Kidney epithelial cell (primary cell): ENCODE measurements at places on chromosomes 4 and X.

DNA sequence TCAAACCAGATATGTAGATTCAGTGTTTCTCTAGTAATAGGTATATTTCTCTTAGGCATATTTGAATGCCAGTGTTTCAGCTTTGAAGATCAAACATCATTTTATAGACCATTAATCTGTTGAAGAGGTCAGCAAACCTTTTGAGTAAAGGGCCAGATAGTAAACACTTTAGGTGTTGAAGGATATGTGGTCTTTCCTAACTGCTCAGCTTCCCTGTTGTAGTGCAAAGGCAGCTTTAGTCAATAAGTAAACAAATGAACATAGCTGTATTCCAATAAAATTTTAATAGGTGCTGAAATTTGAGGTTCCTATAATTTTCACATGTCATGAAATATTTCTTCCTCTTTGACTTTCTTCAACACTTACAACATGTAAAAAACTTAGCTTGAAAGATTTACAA lies 201.6 kb downstream of the ADGRL3 start:
- no peak for DNase-seq

DNA sequence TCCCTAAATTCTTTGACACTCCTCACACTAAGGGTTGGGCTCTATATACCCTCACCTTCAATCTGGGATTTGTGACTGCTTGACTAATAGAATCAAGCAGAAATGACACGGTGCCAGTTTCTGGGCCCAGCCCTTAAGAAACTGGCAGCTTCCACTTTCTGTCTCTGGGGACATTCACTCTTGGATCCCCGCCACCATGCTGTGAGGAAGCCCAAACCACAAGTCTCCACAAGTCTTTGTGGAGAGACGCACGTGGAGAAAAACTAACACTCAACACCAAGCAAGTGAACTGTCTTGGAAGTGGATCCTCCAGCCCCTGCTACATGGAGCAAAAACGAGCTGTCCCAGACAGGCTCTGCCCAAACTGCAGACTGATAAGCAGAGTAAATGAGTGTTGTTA lies 1.1 kb upstream of the EDNRA start:
- no peak for DNase-seq

GRCh38 chr4:153728151-153728550 lies 31.7 kb downstream of the RNF175 start:
- no peak for DNase-seq

GRCh38 chrX:76657499-76657898 lies 230.0 kb downstream of the MAGEE1 start:
- DNase-seq = no peak

DNA sequence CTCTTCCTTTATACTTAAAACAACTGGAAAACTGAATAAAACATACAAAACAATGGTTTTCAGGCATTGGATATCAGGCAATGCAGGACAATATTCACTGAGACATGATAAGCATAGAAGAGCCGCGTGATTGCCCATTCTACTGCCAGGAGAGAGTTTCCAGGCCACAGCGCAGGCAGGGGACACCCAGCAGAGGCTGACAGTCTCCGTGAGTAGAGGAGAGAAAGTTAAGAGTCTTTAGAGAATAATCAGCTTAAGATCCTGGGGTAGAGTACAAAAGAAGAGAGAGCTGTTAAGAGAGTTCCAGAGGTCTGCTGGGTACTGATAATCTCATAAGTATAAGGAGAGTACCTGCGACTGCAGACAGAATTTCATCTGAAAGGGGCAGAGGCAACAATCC lies 18.4 kb upstream of the FRAS1 start:
- no peak for DNase-seq

DNA sequence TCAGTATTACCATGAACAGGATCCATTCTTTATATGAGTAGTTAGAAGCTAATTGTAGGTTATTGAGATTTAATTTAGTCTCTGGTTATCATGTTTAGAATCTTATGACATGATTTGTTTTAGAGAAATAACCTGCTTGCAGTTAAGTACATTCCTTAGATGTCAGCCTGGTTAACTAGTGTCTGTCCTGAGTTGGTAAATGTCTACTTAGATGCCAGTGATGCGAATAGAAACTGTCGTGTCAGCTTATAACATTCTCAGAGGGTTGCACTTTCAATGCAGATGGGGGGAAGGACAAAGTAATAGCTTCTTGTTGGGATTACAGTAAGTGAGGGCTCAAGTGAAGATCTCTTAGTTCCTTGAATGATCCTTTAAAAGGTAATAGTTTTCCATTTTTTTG lies 227.8 kb upstream of the SPRY1 start:
- peak; percentile 19 for DNase-seq

- no peak for DNase-seq
These were observed 58.1 kb upstream of the UCP1 start for GRCh38 chr4:140626661-140627376.

GRCh38 chr4:103498161-103499070 lies 221.4 kb downstream of the TACR3 start:
- peak; percentile 26 for DNase-seq

DNA sequence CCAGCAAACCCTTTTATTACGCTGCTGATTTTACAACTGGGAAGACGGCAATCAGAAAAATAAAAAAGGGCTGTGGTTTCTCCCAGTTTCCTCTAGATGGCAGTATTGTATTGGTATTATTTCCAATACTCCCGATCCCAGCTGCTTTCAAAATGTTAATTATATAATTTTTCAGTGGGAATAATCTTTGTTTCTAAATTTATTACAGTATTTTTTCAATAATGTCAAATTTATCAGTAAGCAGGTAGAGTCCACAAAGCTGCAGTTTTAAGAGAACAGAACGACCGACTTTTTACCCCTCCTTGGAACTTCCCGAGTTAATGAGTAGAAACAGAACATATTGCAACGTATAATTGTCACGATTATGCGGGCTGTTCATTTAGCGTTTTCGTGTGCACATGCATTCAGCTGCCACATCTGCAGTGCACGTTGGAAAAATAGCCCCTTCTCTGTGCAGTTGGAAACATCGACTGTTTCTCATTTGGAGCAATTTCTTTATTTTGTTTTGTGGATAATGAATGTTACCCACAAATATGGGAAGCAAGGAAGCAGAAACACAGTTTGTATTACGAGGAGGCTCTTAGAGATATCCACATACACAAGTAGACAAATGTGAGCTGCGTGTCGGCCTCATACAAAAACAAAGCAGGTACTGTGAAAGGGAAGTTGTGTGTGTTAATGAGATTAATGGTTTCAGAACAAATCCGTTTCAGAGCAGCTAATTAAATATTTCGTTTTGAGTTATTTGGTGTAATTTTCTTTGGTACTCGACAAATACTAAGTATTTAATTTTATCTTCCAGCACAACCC lies 188.0 kb downstream of the STIM2 start:
- no peak for DNase-seq

GRCh38 chr4:83329521-83330110 lies 5.0 kb downstream of the HPSE start:
- no peak for DNase-seq

GRCh38 chr4:76620723-76621468 lies 185.9 kb downstream of the SHROOM3 start:
- no peak for DNase-seq

DNA sequence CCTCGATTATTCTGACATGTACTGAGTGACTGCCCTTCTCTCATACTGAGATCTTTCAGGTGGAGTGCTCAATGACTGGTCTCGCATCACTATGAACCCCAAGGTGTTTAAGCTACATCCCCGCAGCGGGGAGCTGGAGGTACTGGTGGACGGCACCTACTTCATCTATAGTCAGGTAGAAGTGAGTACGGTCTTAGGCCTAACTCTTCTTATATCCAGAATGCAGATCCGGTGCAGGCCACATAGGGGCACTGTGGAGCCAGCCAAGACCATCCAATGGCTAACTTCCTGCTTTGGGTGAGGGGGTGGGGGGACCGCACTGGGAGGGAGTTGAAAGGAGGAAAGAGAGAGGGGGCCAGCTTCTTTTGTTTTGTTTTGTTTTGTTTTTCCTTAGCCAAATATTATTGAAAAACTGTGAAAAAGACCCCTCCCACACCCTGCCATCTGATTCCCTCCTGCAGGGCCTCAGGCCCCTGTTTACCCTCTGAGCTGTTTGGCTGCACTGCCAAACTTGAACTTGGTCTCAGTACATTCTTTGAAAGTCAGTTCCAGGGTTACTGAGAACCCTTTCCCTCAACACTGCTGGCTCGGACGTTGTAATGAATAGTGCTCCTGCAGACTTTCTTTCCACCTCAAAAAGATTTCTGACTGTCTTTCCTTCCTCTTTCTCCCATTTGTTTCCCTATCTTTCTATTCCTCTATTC lies 16.2 kb downstream of the AWAT2 start:
- no peak for DNase-seq

- no peak for DNase-seq
These were observed 477.5 kb downstream of the SPRY1 start for GRCh38 chr4:123874063-123874462.

DNA sequence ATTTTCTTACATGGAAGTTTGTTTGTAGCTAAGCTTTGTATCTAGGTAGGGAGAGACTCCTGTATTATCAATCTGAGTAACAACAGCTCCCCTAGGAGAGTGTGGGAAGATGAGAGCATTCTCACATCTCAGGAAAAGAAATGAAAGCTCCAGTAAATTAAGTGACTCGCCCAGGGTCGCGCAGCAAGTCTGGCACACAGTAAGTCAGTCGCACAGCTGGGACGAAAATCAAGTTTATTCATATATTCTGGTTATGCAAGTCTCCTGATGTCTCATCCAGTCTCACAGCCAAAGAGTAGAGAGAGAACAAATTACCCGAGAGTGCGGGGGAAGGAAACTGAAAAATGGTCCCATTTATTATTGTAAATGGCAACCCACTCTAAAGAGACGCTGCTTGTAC lies 216.1 kb downstream of the STK32B start:
- DNase-seq = no peak

- peak; percentile 90 for DNase-seq
These were observed 39.8 kb upstream of the NAP1L5 start for GRCh38 chr4:88737307-88737941.

DNA sequence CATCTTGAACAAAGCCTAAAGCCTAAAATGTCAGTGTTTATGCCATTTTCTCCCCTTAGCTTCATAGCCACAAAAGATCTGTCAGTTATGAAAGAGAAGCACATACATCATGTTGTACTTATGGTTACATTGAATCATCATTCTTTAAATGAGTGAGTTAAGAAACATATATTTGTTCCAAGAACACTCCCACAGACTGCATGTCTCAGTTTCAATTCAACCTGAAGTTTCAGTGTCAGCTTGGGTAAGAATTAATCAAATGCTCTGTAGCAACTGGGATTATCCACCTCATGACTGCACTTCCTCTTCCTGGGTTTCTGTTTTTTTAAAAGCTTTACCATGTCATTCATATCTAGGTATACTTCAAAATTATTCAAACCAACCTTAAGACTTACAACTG lies 3.9 kb upstream of the TMPRSS11B start:
- no peak for DNase-seq

- DNase-seq = no peak
These were observed 68.8 kb downstream of the TBL1X start for GRCh38 chrX:9533611-9534010.

DNA sequence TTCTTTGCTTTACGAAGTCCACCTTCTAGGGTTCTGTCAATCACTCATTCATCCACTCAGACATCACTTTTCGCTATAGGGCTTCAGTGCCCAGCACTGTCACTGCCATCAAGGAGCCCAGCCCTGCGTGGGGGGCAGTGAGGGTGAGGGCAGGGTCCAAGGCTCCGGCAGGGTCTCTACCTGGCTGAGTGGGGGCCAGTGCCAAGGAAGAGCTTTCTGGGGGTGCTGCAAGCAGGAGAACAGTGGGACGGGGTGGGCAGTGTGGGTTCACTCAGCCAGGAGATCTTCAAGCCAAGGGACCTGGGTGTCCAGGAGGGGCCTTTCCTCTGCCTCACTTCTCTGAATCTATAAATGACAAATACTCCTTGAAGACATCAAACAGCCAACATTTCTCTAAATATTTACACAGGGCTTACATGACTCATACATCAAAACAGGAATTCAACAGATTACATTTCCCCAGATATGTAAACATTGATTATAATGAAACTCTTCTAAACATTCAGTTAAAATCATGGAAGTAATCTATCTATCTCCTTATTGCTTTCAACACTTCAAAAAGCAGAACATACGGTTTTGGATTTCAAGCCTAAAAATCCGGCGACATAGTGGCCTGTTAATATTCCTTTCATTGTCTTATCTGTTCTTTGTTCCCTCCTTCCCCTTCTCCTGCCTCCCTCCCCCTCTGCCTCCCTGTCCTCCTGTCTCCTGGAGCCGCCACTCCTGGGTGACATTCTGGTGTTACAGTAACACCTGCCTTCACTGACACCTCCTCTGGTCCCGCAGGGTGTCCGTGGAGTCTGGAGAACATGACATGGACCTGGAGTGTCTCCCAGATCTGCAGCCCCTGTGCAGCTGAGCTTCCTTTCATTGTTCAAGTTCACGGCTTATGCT lies 94.4 kb upstream of the ADRA2C start:
- DNase-seq = no peak

DNA sequence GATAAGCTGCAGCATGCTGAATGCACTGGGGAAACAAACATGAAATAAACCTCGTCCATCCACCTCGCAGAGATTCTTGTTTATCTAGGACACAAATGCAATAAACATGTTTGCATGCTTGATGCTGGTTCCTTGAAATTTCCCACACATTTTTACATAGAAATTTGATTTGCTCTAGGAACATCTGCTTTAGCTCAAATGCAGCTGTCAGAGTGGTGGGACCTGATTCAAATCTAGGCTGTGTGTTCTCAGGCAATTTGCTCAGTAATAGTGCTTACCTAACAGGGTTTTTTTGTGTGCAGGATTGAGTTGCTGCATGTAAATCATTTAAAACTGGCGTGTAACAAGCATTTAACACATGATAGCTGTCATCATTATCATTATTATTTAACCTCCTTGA lies 293.1 kb downstream of the QDPR start:
- no peak for DNase-seq

GRCh38 chr4:81606801-81607501 lies 135.2 kb upstream of the RASGEF1B start:
- no peak for DNase-seq

- no peak for DNase-seq
These were observed 115.5 kb downstream of the JADE1 start for GRCh38 chr4:128924951-128925350.

GRCh38 chrX:46770817-46771163 lies 11.9 kb upstream of the SLC9A7 start:
- peak; percentile 57 for DNase-seq

- DNase-seq = no peak
These were observed 1.9 kb upstream of the FTSJ1 start for GRCh38 chrX:48474127-48474526.

- DNase-seq = no peak
These were observed 86.8 kb downstream of the GC start for GRCh38 chr4:71697031-71697430.

GRCh38 chrX:31656013-31656412 lies 584.2 kb upstream of the FTHL17 start:
- DNase-seq = no peak
